ENCODE measurements at places on chromosomes 2 and 18. TPM values are rescaled to one million over a fixed set of nuclear protein-coding genes. Genes with fewer than 3 reads are reported as not detected.

DNA sequence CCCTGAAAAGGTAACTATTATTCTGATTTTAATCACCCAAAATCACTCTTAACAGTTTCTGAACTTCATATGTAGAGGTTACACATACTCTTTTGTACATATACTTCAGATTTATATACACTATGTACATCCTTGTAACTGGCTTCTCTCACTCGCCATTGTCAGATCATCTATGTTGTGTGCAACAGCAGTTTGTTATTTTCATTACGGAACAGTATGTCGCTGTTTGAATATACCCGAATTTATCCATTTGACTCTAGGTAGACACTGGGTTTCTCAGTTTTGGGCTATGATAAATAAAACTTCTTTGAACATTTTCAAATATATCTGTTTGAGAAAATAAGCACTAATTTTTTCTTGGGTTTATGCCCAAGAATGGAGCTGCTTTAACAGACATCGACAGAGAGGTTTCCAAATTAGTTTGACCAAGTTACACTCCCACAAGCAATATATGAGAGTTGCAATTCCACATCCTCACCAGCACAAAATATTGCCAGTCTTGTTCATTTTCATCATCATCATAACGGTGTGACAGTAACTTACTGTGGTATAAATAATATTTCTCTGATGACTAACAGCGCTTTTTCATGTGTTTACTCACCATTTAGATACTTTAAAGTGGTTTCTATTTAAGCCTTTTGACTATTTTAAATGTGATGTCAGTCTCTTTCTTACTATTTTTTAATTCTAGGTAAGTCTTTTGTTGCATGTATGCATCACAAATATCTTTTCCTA is 80.9 kb downstream of the SMC6 start:
- H3K36me3 ChIP-seq, result peaks cover 9% of the 10 kb centered on the region
- no peaks in the 10 kb centered on the region for H3K27me3 ChIP-seq
- H3K27ac ChIP-seq, result peak overlapping the region; percentile 19
- no peak overlapping the region for H3K4me3 ChIP-seq
- no peak for DNase-seq

KANSL1L gene
- 10.5 TPM for total RNA-seq

- no peak for DNase-seq
These were observed 70.2 kb upstream of the SMIM21 start for GRCh38 chr18:75497576-75498235.

KCNS3 gene
- total RNA-seq, result not detected

REG1B gene
- not detected for total RNA-seq

- no peak overlapping the region for H3K27ac ChIP-seq
- no peak for DNase-seq
- H3K4me3 ChIP-seq, result no peak overlapping the region
- H3K4me1 ChIP-seq, result no peaks in the 10 kb centered on the region
- H3K36me3 ChIP-seq, result no peaks in the 10 kb centered on the region
These were observed 43.5 kb downstream of the DOK6 start for GRCh38 chr18:69444221-69444620.

- no peaks in the 10 kb centered on the region for H3K36me3 ChIP-seq
- no peak for DNase-seq
- no peak overlapping the region for H3K4me3 ChIP-seq
- no peak overlapping the region for H3K27ac ChIP-seq
- H3K4me1 ChIP-seq, result peaks cover 10% of the 10 kb centered on the region
These were observed 24.4 kb downstream of the SPP2 start for GRCh38 chr2:234074751-234075517.

GRCh38 chr2:156615836-156616322 is 179.7 kb downstream of the GPD2 start:
- no peak overlapping the region for H3K27ac ChIP-seq
- no peak overlapping the region for H3K4me3 ChIP-seq
- DNase-seq, result no peak
- no peaks in the 10 kb centered on the region for H3K4me1 ChIP-seq
- H3K36me3 ChIP-seq, result no peaks in the 10 kb centered on the region

LONRF2 gene
- 0.25 TPM for total RNA-seq

DNA sequence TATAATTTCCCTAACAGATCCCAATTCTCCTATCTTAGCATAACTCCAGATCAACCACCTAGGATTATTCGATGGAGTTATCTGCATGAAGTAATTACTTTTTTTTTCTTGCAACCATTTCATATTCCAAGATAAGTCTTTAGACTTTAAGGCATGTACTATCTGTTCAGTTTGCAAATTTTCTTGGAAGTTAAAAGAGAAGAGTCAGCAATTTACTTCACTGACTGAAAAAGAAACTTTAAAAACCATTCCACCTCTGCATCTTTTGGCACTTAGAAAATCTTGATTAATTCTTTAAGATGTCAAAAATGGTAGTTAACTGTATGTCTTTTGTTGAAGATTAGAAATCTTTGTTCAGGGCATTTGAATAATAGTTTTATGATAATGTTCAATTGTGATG is 830.5 kb upstream of the KLHL29 start:
- no peak overlapping the region for H3K4me3 ChIP-seq
- DNase-seq, result no peak
- H3K36me3 ChIP-seq, result no peaks in the 10 kb centered on the region
- H3K27me3 ChIP-seq, result no peaks in the 10 kb centered on the region

PAX8 gene
- 4.3 TPM for total RNA-seq

DSG2 gene
- total RNA-seq, result 3.1 TPM

DES gene
- 0.10 TPM for total RNA-seq

ANKRD29 gene
- total RNA-seq, result not detected

GALR1 gene
- not detected for total RNA-seq
